Fibroblast of villous mesenchyme (primary cell): ENCODE measurements at places on chromosomes 7 and 10. TPM values are rescaled to one million over a fixed set of nuclear protein-coding genes. Genes with fewer than 3 reads are reported as not detected.

GRCh38 chr7:139990571-139991268 is 72.0 kb downstream of the PARP12 start:
- no peak for DNase-seq

DNA sequence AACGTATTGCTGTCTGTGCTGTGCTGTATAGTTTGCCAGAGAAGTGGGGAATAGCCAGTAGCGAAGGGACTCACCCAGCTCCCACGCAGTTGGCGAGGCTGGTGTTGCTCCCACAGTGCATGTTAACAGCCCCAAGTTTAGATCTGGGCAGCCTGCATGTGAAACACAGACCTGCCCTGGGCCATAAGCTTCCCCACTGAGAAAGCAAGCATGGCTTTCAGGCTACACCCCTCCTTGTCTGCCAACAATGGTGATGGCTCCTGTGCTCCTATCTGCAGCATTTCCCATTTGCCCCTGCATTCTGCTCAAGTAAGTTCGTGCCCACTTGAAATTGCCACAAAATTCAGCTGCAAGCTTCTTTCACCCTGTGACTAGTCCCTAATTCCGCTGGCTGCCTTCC is 57.5 kb downstream of the IPMK start:
- no peak for DNase-seq

- no peak for DNase-seq
These were observed 134.9 kb upstream of the ADARB2 start for GRCh38 chr10:1872151-1872726.

DNA sequence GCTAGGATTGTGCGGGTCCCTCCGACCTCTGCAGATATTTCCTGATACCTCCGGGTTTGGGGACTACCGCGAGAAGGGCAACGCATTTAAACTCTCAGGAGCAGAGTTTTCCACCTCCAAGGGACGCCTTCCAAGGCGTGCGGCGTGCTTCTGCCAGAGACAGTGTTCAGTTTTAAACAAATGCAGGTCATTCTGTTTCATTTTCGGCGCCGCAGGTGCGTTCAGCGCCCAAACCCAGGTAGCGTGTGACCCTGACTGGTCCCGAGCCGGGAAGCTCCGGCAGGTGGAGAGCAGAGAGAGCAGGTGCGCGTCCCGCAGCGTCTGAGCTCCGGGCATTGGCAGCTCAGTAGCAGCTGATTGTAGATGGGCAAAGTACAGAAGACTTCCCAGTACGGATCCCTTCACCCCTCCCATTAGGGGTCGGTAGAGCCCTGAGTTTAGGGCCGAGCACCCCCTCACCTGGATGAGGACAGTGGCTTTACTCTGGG is 1.4 kb upstream of the CYP26A1 start:
- no peak for DNase-seq

DNA sequence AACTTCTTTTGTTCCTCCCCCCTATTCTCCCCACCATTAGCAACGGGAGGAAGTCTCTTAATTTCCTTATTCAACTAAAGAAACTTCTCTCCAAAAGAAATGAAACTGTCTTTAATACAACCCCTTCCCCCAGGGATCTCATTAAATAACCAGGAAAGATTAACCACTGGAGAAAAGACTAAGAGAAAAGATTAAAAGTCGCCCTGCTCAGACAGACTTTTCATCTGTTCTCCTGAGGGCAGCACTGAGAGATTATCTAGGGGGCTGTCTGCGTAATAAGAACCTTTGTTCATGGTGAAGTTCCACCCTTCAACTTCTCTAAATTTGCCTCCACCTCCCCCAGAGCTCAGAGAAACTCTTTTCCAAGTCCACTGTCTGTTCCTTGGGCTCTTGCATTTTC is 105.5 kb downstream of the HGF start:
- no peak for DNase-seq

PHYHIPL gene
- not detected in 2 replicates for total RNA-seq

GRCh38 chr7:129123510-129123857 is 21.0 kb upstream of the TSPAN33 start:
- no peak for DNase-seq
